ENCODE measurements at places on chromosomes 12 and 14.

- no peak for DNase-seq
Measured at GRCh38 chr12:34244608-34245007, 222.3 kb downstream of the ALG10 start.

DNA sequence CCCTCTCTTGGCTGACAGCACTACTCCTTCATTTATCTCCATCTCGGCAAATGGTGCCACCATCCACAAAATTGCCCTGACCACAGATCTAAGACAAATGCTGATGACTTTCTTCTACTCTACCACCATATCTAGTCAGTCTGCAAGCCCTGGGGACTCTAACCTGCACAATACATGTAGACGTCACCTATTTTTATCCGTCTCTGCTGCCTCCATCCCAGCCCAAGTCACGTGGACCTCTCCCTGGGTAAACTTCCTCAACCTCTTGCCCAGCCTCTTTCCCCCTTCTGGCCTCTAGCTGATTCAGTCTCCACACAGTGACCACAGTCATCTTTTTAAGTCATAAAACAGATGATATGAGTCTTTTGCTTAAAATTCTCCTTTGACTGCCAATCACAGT lies 1203.0 kb downstream of the AACS start:
- DNase-seq = no peak

DNA sequence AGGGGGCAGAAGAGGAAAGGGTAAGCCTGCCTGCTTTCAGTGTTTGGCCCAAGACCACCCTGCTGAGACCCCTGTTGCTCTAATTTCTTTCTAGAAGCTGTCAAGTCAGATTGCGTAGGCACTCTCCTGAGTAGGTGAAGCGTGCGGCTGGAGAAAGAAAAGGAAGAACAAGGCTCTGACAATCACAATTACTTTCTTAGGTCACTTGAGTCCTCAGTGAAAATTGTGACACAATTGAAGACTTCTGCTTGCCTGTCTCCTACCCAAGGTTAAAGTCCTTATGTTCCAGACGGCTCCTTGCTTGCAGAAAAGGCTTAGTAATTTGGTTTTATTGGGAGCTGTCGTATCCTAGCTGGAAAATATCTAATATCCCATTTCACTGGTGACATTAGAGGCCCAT lies 721 bp upstream of the CTSG start:
- no peak for DNase-seq

DNA sequence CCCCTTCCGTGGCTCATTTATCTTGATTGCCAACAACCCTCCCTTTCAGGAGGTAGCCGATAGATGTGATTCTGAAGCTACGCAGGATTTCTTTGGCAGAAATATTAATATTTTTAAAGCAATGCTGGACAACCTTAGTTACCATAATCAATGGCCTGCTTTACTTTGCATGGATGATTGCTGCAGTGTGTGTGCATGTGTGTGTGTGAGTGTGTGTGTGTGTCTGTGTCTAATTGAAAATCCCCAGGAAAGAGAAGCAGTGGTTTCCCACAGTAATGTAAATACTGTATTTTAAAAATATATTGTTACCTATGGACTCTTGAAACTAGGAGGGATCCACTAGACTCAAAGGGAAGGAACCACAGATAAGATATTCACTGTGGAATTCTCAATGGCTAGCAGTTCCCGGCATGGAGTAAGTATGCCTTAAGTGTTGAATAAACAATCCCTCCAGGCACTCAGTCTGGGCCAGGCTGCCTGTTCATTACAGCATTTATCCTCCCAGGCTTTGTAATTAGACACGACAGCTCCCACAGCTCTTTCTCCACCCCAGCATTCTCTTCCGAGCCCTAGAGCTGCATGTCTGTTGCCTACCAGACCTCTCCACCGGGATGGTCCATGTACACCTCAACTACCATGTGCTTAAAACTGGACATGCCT lies 22.5 kb upstream of the C14orf132 start:
- no peak for DNase-seq

- no peak for DNase-seq
Measured at GRCh38 chr14:64676410-64677008, 27.7 kb upstream of the PLEKHG3 start.

- DNase-seq = no peak
Measured at GRCh38 chr12:102347811-102348210, 132.6 kb downstream of the IGF1 start.

GRCh38 chr12:70121562-70121961 lies 121.7 kb upstream of the CNOT2 start:
- DNase-seq = no peak

GRCh38 chr12:98227162-98227561 lies 288.2 kb upstream of the TMPO start:
- no peak for DNase-seq

DNA sequence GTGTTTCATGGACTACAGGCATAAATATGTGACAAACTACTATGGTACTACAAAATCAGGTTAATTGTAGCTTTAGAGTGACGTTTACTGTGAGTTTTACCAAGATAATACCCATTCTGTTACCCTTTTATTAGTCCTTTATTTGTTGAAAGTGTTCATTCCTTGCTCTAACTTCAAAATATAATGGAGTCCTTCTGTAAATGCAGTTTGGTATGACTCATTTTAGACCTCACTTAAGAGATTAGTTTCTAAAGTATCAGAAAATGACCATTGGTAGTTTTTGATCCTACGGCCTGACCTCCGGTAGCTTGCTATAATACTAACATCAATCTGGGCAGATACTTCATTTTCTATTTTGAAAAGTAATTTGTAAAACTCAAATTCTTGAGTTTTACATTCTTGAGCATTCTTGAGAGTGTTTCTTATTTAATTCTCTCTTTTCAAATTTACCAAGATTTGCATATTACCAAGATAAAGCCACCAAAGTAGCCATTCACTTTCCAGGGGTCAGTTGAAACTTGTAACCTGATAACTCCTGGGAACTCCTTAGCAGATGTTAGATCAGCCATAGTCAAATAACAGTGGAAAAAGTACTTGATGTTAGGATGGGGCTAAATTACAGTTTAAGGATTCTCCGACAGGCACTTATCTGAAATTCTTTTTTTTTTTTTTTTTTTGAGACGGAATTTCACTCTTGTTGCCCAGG lies 4.2 kb downstream of the HSPA2 start:
- DNase-seq = no peak

DNA sequence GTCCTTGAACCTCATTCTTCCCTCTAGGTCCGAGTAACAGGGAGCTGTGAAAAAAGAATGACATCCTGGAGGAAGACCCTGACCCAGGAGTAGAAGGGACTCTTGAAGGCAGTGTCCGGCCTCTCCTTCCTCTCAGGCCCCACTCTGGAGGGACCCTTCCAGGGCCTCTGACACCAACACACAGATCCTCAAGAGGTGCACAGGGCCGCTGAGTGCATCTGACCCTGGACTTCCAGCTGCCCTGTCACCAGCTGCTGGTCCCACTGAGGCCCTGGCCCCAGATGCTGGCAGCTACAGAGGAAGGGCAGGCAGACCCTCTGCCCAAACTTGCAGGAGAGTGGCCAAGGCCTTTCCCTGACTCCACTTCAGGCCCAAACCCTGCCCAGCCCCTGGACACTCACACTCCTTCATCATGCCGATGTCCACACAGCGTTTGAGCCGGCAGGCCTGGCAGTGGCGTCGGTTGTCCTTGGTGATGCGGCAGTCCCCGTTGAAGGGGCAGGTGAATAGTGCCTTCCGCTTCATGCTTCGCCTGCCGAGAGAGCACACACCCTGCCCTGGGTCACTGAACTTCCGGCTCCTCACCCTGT lies 40.1 kb downstream of the VDR start:
- DNase-seq = no peak

DNA sequence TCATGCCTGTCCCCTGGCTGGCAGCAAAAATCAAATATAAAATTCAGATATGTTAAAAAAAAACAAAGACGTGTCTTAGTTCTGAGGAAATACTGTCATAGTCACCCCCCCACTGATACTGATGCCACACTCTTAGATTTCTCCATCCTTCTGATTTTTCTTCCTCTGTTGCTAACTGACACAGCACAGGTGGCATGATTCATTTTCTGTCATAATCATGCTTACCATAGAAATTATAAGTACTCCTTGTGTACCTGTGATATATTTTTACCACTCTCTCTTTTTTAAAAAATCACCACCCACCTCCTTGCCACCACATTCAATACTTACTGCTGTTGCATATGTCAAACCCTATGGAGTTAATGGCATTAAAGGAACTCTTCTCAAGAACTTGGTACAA lies 209.2 kb downstream of the PPM1H start:
- no peak for DNase-seq

DNA sequence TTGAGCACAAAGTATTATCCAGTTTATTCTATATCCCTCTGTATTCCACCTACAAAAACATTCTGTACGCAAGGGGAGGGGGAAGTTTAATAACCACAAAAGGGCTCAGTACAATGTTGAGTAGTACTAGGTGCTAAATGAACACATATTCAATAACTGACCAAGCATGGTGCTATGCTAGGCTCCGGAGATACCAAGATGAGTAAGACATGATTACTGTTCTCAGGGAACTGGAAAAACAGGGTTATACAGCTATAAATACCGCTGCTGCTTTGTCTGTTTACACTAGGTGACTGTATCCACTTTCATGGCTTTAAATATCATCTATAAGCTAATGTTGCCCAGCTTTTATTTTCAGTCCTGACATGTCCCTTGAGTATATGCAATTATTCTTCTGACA lies 135.8 kb downstream of the INSM2 start:
- no peak for DNase-seq

DNA sequence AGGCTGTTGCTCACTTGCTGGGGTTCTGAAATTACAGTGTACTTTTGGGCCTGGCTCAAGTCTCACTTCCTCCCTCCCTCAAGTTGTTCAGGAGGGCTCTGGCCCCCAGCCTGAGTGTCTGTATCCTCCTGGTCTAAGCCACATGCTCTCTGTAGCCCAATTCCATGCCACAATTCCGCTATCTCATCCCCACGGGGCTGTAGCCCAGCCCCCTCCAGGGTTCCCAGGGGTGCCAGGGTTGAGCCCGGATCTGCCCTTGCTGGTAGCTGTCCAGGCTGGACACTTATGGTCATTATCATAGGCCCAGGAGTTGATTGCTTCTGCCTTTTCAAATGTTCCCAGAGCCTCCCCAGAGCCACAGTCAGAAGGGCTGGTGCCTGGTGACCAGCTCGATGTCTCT lies 65.3 kb downstream of the PRIMA1 start:
- DNase-seq = no peak

DNA sequence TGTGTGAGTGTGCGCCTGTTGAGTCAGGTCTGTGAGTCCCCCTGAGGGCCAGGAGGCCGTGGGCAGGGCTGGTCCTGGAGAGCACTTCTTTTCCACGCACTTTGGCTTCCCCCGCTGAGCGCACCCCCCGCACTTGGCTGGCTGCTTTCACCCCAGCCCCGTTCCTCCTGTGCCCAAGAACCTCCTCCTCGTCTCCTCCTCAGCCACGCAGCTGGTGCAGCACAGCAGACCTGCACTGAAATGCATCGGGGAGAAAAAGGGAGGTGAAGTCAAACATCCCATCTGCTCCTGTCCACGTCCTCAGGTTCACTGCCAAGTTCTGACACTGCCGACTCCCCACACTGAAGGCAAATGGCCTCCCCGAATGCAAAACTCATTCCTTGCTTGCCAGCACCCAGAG lies 362.7 kb upstream of the SFSWAP start:
- no peak for DNase-seq

GRCh38 chr12:112602150-112602549 lies 183.4 kb downstream of the PTPN11 start:
- no peak for DNase-seq

GRCh38 chr14:100332797-100333196 lies 9.7 kb downstream of the SLC25A47 start:
- DNase-seq = no peak

- no peak for DNase-seq
Measured at GRCh38 chr12:45368841-45369489, 153.1 kb downstream of the ANO6 start.

- DNase-seq = no peak
Measured at GRCh38 chr14:23406244-23406643, 1.8 kb downstream of the MYH6 start.

GRCh38 chr12:131281016-131281415 lies 327.3 kb downstream of the ADGRD1 start:
- DNase-seq = no peak

DNA sequence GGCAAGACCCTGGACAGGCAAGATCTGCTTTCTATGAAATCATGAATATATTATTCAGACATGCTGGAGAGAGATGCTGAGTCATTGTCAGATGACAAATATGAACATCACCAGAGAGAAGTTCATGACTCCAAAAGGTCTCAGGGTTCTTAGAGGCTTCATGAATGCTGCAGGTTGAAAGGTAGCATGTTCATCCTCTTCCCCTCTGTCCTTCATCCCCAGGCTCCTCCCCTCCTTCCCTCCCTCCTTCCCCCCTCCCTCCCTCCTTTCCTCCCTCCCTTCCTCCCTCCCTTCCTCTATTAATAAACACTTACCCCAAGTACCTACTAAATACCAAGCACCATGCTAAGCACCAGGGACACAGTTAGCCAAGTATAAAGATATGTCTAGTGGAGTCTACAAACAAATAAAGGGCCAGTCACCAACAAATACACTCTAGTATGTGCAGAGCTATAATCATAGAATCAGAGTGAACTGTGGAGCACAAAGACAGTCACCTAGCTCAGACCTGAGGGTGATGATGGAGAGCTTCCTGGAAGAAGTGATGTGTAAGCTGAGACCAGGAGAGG lies 46.2 kb downstream of the RPH3A start:
- no peak for DNase-seq

Measured in stimulated activated CD8-positive, alpha-beta memory T cell treated with anti-CD3 and anti-CD28 coated beads, Interleukin-15, amount 100 ng/mL, for 4 hours (primary cell).